ENCODE measurements at places on chromosomes 12 and 14.

DNA sequence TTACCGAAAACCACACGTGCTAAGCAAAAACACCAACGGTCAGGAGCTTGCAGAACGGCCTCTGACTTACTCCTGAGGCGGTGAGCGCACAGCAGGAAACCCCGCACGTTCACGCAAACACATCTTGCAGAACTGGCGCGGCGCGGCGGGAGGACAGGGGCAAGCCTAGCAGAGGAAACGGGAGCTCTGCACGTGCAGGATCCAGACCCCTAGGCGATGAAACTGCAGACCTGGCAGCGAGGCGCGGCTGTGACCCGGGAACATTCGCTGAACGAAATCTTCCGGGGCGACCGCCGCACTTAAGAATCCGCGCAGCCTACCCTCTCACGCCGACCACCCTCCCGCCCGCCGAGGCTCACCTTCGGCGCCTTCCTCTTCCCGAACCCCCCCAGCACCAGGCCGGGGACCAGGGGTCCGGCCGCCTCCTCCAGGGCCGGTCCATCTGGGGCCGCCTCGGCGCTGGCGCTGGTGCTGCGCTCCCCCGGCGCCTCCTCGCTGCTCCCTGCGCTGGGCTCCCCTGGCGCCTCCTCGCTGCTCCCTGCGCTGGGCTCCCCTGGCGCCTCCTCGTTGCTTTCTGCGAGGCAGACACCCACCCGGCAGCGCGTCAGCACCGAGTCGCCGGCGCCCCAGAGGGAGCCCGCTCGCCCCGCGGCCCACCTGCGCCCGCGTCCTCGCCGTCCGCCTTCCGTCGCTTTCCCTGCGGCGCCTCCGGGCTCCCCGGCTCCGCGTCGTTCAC, 615 bp downstream of the DDX51 start:
- no peak for DNase-seq

DNA sequence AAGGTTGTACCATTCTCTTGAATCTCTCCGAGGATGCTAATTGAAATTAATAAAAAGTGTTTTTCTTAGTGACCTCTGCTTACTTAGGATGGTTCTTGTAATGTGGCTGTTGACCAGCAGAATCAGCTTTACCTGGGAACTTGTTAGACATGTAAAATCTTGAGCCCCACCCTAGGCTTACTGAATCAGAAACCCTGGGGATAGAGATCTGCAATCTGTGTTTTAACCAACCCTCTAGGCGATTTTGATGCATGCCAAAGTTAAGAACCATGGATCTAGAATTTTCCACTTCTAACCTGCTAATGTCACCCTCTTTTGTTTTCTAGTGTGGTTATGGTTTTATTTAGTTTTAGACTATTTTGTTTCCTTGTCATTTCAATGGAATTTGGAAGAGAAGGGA, 6.5 kb downstream of the NUBPL start:
- DNase-seq = no peak

DNA sequence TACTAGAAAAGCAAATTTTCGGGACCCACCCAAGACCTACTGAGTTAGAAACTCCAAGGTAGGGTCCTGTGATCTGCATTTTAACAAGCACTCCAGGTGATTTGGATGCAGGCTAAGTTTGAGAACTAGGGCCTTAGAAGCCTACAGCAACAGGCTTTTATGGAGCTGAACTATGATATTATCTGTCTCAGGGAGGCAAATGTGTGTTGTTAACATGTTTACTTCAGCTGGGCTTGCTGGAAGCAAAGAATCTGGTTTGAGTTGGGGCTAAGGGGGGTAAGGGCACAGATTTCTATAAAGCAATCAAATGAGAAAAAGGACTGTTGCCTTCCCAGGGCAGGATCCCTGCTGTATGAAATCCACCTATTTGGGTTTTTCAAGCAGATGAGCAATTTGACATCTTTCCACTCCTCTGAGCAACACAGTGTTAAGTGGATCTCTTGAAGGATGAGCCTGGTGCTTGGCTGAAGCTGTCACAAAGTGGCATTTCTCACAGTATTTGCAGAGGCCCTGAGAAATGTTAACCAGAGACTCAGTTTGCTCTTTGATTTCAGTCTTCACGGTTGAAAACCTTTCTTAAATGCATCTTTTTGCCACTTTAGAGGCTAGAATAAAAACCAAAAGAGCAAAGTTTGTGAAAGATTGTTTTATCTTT, 36.2 kb upstream of the SOCS2 start:
- no peak for DNase-seq

DNA sequence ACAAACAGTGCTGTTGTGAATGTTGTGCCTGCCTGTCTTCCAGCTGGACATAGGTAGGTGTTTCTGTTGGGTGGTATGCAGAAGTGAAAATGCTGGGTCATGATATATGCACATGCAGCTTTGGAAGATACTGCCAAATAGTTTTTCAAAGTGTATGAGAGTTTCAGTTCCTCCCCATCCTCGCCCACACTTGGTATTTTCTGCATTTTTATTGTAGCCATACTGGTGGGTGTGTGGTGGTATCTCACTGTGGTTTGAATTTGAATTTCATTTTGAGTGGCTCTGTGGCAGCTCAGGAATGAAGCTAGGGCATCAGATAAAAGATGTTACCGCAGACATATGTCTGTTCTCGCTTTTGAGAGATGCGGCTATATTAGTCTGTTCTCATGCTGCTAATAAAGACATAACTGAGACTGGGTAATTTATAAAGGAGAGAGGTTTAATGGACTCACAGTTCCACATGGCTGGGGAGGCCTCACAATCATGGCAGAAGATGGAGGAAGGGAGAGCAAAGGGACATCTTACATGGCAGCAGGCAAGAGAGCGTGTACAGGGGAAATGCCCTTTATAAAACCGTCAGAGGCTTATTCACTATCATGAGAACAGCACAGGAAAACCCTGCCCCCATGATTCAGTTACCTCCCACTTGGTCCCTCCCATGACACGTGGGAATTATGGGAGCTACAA, 183.1 kb downstream of the CAND1 start:
- no peak for DNase-seq

- DNase-seq = no peak
Observed at GRCh38 chr12:22285846-22286245, 48.7 kb downstream of the ST8SIA1 start.

DNA sequence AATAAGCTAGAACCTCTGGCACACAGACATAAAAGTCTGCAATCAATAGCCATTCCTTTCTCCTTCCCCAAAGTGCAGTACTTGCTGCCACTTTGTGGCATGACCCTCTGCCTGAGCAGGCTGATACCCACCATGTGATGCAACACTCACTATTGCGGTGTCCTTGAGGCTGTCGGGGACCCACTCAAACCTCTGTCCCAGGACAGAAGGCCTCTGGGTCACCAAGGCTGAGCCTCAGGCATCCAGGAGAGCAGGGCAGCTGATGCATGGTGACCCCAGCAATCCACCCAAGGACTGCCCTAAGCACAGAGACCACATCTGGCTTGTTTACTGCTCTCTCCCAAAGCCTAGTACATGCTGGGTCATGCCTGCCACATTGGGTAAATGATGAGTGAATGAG, 114.2 kb downstream of the DPF3 start:
- no peak for DNase-seq

DNA sequence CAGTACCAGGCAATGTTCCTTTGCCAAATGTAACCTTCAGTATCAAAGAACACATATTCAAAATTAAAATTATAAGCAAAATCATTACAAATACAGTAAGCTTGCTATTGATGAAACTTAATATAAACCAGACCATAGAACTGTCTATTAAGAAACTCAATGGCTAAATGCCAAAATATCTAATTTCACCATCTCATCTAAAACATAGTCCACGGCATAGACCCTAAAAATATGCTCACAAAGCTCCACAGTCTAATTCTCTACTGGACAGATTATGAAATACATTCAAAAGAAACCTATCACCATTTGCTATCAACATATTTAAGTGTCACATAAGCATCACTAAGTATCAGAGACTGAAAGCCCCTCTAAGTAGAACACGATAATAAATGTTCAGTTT, 25.2 kb downstream of the DUSP16 start:
- no peak for DNase-seq

DNA sequence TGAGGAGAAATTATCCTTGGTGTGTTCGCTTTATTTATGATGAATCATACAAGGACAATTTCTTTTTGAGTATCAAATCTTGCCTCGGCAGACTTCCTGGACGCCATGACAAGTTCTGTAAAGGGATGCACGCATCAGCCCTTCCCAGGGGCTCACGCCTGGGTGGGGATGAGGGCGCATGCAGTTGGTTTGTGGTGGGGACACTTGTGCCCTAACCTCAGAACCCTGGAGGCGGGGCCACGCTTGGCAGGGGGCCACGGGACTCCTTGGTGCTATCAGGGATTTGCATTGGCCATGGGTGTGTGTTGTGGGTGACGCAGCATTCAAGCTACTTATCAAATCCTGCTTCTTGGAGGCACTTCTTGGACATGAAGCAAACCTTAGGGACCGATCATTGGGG, 143.8 kb upstream of the RTL1 start:
- DNase-seq = no peak

GRCh38 chr14:88733121-88733520, 59.6 kb downstream of the EML5 start:
- DNase-seq = no peak

DNA sequence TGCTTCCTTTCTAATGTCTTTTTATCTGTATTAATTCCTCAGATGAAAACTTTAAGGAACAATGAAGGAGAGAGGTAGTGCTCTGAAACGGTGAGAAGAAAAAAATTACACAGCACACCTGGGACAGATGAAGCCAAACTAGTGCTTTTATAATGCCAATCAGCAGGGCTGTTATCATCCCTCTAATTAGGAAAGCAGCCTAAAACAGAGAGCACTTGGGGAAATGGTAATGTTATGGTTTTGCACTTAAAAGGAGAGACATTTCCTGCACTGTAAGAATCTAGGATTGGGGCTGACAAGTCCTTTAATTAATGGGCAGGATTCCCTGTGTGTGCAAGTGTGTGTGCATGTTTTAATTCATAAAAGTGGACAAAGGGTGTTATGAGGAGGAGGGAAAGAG, 4.8 kb upstream of the LMO3 start:
- DNase-seq = no peak
